ENCODE measurements at places on chromosomes 6 and 20.

DNA sequence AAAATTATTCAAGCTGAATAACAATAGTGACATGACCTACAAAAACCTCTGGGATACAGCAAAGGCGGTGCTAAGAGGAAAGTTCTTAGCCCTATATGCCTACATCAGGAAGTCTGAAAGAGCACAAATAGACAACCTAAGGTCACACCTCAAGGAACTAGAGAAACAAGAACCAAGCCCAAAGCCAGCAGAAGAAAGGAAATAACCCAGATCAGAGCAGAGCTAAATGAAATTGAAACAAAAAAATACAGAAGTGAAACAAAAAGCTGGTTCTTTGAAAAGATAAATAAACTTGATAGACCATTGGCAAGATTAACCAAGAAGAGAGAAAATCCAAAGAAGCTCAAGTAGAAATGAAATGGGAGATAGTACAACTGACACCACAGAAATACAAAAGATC, 47.6 kb upstream of the NOTCH4 start:
- DNase-seq: no peak

DNA sequence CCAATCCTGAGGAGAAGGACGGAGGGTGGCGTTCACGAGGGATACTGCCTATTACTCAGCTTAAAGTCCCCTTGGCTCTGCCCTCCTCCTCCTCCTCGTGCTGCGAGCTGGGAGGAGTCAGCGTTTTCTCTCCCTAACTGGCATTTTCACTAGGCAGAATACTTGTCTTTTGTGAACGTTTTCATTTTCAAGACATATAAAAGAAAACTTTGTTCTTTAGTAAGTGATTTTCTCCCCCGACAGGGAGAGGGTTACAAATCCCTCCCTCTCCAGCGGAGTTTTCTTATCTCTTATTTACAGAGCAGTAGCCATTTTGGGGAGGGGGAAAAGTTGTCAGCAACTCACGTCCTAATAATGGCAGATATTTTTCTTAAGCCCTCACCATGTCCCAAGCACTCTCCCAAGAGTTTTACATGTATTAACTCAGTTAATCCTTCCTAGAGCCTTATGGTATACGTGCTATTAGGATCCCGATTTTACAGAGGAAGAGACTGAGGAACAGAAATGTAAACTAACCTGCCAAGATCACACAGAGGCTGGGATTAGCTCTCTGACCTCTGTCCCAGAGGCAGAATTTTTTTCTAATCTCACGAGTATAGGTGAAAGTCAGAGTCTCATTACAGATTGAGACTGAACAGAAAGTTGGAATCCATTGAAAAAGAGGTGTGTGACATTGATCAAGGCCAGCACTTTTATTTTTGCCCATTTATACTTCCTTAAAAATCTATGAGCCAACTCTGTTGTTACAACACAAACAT, 30.0 kb upstream of the ZNF217 start:
- DNase-seq: no peak

DNA sequence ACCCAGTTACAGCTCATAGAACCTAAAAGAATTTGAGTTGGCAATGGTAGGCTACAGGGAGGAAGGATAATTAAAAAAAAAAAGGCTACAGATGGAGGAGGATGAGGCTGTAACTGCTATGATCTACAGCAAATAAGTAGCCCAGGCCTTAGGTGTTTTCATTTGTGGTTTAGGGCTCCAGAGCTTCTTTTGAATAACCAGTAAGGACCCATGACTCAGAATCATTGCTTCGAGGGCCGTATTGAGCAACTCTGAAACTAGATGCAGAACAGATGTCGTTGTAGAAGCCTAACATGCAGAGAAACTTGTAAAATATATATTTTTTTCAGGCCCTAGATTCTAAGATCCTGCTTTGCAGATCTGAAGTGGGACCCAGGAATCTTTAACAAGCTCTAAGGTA, 19.0 kb upstream of the ASIP start:
- no peak for DNase-seq

GRCh38 chr20:21050710-21051109, 55.4 kb downstream of the LINC00237 start:
- DNase-seq: no peak

DNA sequence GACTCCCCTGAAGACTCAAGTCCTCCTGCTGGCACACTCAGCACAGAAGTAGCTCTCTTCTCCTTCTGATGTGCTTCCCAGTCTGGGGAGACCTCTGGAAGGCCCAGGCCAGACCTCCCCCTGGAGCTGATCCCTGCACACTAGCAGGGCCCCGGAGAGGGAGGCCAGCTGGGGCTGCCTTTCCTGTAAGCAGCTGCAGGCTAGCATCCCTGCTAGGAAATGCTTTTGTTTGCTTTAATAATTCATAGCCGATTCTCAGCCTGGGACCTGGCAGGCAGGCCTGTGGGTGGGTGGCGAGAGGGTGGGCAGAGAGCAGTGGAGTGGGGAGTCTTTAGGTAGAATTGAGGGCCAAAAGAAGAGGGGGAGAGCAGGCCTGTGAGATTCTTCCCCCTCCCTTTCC, 5.2 kb downstream of the EBF4 start:
- DNase-seq: no peak
